ELR (cell line): ENCODE measurements at places on chromosomes 2 and 18.

DNA sequence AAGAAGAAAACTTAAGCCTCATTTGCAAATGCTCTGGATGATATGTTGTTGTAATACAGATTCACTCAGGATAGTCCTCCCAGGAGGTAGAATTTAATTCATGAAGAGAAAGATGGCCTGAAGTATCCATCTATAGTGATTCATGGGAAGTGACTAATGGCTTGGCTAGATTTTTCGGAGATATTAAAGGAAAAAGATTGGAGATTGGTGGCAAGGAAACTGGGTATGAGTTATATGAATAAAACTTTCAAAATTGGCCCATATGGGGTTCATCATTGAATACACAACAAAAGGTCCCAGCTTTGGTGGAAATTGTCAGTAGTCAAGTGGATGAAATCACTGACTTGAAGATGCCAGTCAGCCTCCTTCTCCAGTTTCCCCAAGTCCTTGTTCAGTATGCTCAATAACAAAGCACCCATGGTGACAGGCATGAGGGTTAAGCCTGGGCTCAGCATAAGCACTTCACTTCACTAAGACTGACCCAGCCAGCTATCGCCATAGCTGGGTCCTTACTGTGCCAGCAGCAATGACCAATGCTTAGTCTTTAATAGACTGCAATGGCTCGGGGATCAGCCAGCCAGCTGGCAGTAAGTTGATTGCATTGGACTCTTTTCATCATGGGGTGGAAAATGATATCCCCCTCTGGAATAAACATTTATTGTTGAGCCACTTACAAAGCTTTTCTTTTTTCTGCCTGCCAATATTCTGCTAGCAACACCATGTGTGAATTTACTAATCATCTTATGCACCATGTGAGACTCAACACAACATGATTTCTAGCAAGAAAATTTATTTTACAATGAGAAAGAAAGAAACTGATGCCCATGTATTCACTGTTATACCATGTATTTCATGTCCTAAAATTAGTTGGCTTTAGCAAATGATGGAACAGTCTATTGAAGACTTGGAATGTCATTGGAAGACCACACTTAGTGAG is 176.6 kb upstream of the TACR1 start:
- peak; percentile 81 for DNase-seq

GRCh38 chr18:74856434-74856833 is 258.8 kb downstream of the ZNF407 start:
- DNase-seq: no peak

GRCh38 chr18:70195014-70195614 is 10.4 kb downstream of the RTTN start:
- DNase-seq: no peak

- peak; percentile 49 for DNase-seq
These were observed 200.4 kb downstream of the MREG start for GRCh38 chr2:215812966-215813365.

DNA sequence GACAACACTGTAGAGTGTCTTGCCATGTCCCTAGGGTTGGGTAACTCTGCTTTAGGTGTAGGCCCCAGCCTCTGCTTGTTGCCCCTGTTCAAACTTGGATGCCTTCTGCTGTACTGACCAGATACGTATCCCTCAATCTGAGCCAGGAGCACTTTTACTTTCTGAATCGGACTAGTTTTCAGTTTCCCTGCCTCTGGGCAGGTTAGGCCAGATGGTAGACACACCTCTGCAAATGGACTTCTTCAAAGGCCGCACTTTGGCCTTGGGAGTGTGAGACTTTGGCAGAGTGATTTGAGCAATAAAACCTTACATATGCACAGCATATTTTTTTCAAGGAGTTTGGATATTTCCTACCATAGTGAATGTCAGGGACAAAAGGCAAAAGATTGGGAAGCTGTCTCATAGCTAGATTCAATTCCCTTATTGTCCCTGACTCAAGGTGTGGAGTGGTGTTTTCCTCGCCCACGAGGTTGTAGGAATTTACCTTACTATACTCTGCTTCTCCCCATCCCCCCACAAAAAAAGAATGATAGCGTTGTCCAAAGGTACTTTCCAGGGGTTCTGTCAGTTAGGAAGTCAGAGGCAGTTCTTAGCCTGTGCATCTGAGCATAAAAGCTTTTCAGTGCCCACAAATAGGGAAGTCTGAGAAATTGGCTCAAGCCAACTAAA is 15.3 kb upstream of the PARD3B start:
- DNase-seq: no peak

DNA sequence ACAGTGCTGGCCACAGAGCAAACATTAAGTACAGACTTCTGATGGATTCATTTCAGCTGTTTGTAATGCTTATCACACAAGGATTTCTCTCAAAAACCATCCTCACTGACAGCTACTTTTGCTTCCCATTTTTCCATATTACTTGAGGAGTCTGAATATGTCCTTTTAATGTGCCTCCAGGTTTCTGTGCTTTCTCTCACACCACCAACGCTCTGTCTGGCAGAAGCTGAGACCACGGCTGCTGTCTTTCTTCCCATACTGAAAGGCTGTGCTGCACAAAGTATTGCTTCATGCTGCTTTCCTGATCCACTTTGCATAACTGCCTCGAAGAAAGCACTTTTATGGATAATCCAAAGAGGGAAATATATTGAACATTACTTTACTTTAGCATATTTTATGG is 312.1 kb upstream of the ZEB2 start:
- no peak for DNase-seq

DNA sequence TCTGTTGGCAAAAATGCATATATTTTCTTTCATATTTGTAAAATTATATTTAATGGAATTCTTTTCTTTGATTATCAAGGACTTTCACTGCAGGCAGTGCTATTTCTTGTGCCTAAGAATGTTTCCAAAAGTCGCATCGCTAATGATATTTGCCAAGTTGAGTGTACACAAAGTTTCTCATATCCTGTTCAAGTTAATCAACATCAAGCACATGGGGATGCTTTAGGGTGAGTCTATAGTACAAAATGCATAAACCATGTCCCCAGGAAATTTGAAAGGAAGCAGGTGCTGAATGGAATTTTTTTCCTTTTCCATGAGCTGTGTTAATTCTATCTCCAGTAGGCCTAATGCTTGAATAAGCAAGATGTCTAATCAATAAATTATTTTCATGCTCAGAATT is 129.7 kb downstream of the GALNT1 start:
- DNase-seq: no peak

DNA sequence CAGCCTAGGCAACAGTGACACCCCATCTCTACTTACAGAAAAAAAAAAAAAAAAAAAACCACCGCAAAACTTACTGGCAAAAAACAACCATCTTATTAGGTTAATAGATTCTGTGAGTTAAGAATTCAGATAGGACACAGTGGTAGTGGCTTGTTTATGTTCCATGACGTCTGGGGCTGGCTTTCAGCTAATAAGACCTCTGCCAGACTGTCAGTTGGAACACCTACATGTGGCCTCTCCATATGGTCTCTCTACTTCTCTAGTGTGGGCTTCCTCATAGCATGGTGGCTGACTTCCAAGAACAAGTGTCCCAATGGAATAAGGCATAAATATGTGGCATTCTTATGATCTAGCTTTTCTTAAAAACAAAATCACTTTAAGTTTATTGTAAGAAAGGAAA is 94.0 kb upstream of the OTX1 start:
- no peak for DNase-seq

DNA sequence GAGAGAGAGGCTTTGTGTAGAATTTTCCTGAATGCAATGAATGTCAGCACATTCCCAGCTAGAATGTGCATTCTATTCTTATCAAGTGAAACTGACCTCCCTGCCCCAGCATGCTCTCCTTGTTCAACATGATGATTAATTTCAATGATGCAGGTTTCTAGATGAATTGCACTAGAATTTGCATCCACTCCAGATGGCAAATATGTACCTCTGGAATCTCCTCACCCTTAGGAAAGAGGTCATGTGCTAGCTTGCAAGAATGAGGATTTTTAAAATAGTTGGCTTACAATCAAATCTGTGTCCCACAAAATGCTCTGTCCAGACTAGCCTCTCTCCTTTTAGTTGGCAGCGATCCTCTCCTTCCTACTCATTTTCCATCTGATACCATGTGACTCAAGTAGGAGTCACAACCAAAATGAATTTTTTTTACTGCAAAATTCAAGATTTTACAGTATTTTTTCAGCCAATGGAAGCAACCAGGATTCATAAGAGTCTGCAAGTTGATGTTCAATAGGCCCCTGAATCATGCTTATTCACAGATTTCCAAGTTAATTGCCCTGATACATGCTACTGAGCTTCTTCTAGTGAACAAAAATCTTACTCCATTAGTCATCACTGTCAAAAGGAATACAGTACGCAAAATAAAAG is 21.0 kb upstream of the STAT4 start:
- peak; percentile 98 for DNase-seq

GRCh38 chr2:129748250-129748649 is 231.2 kb upstream of the RAB6C start:
- no peak for DNase-seq

DNA sequence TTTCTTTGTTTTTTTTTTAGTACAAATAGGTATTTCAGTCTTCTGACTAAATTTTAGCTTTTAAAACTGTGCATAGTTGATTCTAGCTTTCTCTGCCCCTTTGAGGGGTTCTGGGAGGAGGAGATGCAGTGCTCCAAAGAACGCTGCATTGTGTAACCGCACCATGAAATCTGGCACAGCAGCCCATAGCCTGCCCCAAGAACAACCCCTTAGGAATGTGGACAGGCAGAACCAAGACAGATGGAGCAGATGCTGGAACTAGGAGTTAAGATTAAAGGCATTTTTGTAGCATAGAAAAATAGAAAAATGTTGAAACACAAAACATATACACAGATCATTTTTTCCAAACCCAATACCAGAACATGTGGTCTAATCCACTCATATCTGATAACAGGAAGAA is 187.5 kb downstream of the SCG2 start:
- no peak for DNase-seq

DNA sequence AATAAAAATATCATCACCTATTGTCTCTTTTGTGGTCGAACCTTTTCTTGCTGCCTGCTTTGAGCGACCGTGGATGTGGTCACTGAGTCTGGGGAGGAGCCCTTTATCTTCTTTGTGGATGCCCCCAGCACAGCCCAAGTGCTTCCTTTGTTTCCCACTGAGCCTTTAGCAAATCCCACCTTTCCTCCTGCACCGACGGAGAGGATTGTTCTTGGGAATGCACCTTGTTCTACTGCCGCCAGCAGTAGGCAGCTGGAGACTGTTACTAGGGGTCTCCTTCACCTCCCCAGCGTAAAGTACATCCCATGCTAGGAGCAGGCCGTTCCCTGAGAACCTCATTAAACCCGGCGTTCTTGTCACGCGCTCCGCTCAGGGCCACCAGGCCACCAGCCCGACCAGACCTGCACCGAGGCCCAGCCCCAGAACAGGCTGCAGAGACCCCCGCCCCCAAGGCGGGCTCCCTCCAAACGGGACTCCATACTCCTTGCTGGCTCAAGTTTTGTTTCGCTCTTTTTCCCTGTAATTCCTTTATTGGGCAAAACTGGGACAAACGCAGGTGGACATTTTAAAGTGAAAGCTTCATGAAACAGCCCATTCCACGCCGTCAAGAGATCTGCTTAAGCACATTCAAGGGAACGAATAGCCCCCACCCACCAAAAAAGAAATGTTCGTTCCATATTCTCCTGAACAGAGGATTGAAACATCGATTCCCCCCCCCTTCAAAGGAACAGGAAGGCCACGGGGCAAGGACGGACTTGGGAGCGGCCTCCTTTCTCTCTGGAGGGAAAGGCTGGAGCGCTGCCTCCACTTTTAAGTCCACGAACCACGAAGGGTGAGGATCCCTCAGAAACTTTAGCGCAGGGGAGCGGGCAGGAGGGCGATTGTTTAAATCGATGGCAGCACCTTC is 1.1 kb upstream of the MAT2A start:
- DNase-seq: peak; percentile 64

- no peak for DNase-seq
These were observed 785.0 kb downstream of the NR4A2 start for GRCh38 chr2:155547571-155547970.

DNA sequence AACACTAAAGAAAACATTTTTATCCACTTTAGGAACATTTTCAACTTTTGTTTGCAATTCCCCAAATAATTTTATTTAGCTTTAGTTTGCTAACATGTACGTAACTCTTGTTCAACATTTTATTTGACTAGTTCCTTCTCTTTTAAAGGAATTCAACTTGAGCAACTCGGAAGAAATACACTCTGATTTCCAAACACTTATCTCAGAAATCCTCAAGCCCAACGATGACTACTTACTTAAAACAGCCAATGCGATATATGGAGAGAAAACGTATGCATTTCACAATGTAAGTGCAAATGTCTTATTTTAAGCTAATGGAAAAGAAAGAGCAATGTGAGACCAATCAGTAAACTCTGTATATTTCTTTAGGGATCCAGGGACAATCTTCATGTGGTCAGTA is 10.1 kb downstream of the SERPINB10 start:
- DNase-seq: no peak

DNA sequence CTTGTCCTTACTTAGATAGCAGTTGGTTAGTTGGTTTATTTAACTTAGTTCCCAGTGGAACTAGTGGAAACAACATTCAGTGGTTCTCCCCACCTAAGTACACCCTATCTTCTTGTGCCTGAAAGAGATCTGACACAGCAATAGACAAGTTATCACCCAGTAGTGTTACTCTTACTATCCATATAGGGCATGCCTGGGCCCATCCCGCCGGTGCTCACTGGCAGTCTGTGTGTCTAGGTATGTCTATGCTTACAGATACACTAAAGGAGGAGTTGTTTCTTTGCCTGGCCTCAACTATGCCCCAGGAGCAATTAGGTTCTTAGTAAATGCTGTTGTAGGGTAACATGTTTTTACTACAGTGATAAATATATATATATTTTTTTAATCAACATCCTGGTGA is 12.0 kb upstream of the NRP2 start:
- DNase-seq: no peak

- DNase-seq: no peak
These were observed 3.4 kb upstream of the YIPF4 start for GRCh38 chr2:32274289-32274688.

GRCh38 chr18:48886520-48887293 is 64.1 kb downstream of the SMAD7 start:
- DNase-seq: no peak

DNA sequence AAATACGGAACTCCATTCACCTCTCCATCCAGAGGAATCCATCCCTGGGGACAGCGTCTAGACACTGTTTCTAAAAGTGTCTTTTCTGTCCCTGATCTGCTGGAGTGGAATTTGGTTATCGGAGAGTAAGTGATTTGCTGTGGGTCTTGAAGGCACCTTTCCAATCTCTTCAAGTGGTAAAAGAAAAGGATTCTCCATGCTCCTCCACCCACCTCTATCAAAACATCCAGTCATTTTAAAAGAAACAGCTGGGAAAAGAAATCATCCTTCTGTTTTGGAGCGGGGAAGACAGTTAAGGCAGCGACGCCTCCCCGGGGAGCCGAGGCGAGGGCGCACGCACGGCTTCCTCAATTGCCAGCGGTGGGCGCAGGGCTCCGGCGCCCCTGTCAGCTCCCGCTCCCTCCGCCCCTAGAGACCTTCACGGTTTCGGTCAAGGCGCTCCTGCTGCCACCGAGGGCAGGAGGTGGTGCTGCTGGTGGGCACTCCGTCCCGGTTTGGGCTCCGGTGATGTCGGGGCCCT is 547 bp downstream of the SLC35F5 start:
- DNase-seq: peak; percentile 58

DNA sequence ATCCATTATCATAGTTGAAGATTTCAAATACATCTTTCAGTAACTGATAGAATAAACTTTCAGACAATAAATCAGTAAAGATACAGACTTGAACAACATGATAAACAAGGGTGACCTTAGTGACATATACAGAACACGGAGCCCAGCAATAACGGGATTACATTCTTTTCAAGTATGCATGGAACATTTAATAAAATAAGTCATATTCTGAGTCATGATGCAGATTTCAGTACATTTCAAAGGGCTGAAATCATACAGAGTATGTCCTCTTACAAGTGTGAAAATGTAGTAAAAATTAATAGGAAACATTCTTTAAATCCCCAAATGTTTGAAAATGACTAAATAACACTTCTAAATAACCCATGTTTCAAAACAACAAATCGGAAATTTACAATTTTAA is 17.2 kb upstream of the KLHL29 start:
- DNase-seq: peak; percentile 66
